Right ventricle myocardium inferior (tissue), 1 donor: ENCODE measurements at places on chromosomes 3 and 15. TPM values are rescaled to one million over a fixed set of nuclear protein-coding genes. Genes with fewer than 3 reads are reported as not detected.

Gene CTXN2
- total RNA-seq, result not detected

GRCh38 chr3:152269831-152270734 is 1.4 kb downstream of the MBNL1 start:
- peak; percentile 18 for DNase-seq

GRCh38 chr15:98914626-98915025 is 93.0 kb downstream of the PGPEP1L start:
- no peak for DNase-seq

Gene ATR
- total RNA-seq, result 8.5 TPM

- no peak for DNase-seq
These were observed 635 bp downstream of the TUBGCP5 start for GRCh38 chr15:23038726-23039142.

Gene LIPH
- 0.22 TPM for total RNA-seq

Gene OSBPL10
- total RNA-seq, result 6.6 TPM

GRCh38 chr15:31021067-31021665 is 29.7 kb upstream of the MTMR10 start:
- no peak for DNase-seq

DNA sequence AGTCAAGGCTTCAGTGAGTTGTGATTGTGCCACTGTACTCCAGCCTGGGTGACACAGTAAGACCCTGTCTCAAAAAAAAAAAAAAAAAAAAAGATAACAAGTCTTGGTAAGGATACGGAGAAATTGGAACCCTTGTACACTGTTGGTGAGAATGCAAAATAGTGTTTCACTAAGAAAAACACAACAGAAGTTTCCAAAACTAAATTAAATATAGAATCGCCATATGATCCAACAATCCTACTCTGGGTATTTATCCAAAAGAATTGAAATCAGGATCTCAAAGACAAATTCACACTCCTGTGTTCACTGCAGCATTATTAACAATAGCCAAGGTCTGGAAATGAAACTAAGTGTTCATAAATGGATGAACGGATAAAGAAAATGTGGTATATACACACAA is 149.4 kb downstream of the ERC2 start:
- DNase-seq, result no peak

DNA sequence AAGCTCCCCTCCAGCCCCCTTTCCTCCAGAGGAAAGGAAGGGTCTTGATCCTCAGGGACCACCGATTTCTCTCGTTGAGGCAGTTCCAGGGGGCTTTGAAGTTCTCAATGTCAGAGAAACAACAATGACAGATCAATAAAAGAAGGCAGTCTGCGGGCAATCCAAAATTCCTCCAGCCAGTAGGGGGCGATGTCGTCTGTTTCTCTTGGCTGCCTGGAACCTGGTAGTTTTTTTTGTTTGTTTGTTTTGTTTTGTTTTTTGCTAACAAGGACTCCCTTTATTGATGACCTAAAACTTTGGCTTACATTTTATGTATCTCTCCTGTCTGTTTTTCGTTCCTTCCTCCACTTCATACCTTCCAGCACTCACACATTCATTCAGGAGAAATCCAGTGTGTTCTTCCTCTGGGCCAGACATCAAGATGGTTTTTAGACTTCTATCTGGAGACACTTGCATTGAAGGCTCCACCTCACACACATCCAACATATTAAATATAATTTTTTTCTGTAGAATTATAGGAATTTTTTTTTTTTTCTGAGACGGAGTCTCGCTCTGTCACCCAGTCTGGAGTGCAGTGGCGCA is 276.6 kb downstream of the RPLP1 start:
- DNase-seq, result no peak

GRCh38 chr3:14440531-14441239 is 38.3 kb downstream of the SLC6A6 start:
- DNase-seq, result no peak
